Astrocyte (in vitro differentiated cells and primary cell): ENCODE measurements at places on chromosomes 1 and 21.

- no peak for DNase-seq
Measured at GRCh38 chr1:28058971-28059878, 29.2 kb downstream of the EYA3 start.

- DNase-seq = peak; percentile 61
Measured at GRCh38 chr21:36976882-36977651, 10.6 kb upstream of the HLCS start.

GRCh38 chr1:8378178-8378577, 60.3 kb downstream of the SLC45A1 start:
- DNase-seq = no peak

- DNase-seq = peak; percentile 84
Measured at GRCh38 chr1:232904566-232904965, 45.8 kb upstream of the NTPCR start.

GRCh38 chr1:220077887-220078286, 11.7 kb downstream of the BPNT1 start:
- no peak for DNase-seq

DNA sequence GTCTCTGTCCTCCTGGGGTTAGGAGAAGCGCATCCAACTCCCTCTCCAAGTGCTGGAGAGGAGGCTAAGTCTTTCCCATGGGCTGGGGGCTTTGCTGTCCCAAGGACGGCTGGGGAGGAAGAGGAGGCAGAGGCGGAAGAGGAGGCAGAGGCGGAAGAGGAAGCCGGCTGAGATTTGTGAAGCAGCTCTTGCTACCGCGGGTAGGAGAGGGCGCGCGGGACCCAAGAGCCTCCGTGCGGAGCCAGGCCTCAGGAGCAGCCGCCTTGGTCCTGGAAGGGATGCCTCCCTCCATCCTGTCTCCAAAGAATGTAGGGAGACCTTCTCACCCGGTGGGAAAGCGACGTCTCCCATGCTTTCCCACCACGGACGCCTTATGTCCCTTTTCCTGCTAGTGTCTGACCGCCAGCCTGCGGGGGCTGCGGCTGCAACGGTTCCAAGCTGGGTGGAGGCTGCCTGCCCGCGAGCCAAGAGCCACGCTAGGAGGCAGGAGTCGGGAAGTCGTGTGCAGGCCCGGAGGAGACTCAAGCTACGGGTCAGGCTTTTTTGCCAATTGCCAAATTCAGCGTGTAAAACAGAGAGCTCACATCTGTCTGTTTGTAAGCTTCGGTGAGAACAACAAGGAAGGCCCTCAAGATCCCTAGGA, 320.3 kb downstream of the FAM72C start:
- DNase-seq = no peak

- DNase-seq = no peak
Measured at GRCh38 chr21:17391811-17392340, 121.0 kb upstream of the CXADR start.

DNA sequence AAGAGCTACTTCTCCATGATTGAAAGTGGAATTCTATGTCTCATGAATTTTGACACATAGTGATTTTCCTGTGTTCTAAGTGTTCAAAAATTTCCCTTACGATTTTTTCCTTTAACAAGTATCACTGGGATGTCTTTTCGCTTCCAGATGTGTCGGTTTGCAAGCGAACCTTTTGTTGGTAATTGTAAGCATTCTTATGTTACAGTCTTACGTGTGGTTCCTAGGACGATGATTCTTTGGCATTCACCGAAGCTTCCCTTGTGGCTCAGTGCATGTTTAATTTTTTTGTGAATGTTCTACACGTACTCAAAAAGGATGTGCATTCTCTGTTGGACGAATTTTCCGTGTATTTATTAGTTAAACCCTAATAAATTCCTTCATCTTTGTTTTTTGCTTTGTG, 211.6 kb downstream of the CAMTA1 start:
- no peak for DNase-seq

DNA sequence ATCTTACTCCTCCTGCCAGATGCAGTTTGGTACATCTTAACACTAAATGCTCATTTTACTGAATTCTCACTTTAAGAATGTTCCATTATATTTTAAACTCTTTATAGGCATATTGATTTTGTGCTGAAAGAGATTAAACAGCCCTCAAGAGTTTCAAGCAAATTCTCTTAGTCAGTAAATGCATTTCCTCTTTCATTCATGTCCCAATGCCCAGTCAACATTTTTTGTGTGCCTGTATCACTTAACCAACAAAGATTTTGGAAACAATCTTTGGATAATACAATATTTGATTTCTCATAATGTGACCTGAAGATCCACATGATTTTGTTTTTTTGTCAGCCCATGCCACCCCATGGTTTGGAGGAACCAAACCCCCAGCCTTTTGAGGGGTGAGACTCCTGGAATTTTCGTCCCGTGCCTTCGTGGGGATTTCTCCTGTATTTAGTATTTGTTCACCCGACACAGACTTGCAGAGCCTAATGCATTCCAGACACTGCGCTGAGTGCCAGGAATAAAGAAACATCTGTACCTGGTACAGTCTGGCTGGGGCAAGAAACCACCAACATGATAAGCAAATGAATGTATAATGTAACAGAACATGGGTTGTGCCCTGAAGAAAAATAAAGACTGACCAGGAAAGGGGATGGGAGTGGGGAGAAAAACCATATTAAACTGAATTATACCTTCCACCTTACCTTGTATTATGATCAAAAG, 47.1 kb upstream of the ETS2 start:
- DNase-seq = no peak

DNA sequence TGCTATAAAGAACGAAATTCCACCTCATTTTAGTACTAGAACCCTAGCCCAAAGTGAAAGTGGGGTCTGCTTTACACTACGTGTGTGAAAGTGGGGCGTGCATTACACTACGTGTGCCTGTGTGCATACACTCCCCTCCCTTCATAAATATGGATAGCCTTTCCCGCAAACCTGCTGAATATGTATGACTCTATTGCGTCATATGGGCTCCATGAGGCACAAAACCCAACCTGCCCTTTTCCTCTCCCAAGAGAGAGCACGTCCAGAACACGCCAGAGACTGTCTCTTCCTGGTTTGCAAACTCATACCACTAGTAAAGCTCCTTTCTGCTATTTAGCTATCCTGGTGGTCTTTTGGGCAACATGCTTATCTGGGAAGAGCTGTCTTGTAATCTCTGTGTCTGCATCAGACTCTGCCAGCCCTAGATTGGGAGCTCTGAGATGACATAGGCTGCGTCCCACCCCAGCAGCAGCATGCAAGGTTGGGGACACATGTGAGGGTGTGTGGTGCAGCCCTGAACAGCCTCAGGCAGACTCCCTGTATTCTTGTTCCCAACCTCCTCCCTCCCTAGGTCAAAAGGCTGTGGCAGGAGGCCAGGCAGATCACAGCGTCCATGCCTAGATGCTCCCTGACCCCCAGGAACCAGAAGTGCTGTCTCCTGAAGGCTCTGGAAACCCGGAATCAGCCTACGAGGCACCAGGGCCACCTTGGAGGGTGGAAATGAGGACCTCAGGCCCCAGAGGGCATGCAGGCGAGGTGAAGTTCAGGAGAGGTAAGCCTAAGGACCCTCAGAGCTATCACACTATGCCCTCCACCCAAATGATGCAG, 12.3 kb upstream of the PADI1 start:
- peak; percentile 69 for DNase-seq

- DNase-seq = no peak
Measured at GRCh38 chr1:207870306-207871031, 40.5 kb downstream of the CD34 start.

GRCh38 chr21:45202889-45203288, 84.8 kb downstream of the POFUT2 start:
- no peak for DNase-seq

GRCh38 chr1:232764458-232765251, 40.6 kb upstream of the MAP10 start:
- DNase-seq = no peak

DNA sequence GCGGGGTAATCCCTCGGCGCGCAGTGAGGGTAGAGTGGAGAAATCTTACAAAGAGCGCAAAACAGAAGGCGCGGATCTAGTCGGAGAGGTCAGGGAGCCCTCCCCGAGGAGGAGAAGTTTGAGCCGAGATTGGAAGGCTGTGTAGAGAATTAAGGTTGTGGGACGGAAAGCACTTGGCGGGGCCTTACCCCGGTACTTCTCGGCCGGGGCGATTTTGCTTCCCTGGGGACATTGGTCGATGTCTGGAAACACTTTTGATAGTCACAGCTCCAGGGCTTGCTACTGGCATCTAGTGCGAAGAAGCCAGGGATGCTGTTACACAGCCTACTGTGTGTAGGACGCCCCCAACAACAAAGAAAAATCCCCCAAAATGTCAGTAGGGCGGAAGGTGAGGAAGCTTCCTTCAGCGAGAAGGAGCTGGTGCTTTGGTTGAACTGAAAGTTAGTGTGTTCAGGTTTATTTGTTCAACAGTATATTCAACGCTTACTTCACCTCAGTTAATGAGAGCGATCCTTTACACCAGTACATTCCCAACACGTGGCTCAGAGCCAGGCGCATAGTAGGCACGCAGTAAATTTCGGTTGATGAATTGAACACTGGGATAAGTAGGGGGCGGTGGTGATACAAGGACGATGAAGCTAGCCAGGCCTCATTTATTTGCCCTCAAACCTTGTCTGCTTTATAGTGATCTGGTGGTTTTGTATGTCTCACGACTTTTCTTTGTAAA, 807 bp downstream of the CEP85 start:
- DNase-seq = peak; percentile 27

GRCh38 chr1:226934483-226935237, 5.4 kb upstream of the COQ8A start:
- DNase-seq = no peak

- no peak for DNase-seq
Measured at GRCh38 chr1:110674337-110675059, at the start of gene KCNA3. Gene KCNA3, minus strand, starts transcription at chr1:110674940. Its CDS starts 131 bp downstream, at chr1:110674809.

GRCh38 chr1:25360596-25361581, 22.8 kb downstream of the TMEM50A start:
- peak; percentile 81 for DNase-seq

GRCh38 chr1:24089743-24090555, 22.0 kb downstream of the MYOM3 start:
- no peak for DNase-seq

DNA sequence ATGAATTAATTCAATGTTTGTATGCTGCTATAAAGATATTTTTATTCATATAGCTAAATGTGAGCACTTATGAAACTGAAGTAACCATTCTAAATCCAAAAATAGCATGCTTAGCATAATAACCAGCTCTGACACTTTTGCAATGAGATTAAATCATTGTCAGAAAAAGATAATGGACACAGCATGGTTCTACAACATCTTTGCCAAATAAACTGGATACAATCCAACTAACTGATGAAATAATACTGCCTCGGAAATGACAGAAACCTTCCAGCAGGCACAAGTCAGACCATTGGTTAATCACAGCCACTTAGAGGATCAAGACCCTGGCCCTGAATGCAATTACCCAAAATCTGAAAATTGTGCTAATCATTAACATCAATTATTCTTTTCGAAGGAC, 592.7 kb upstream of the ADGRL4 start:
- DNase-seq = no peak

GRCh38 chr1:13617108-13617507, 33.5 kb downstream of the PDPN start:
- DNase-seq = no peak

GRCh38 chr1:10960411-10961299, 51.8 kb upstream of the TARDBP start:
- peak; percentile 20 for DNase-seq

DNA sequence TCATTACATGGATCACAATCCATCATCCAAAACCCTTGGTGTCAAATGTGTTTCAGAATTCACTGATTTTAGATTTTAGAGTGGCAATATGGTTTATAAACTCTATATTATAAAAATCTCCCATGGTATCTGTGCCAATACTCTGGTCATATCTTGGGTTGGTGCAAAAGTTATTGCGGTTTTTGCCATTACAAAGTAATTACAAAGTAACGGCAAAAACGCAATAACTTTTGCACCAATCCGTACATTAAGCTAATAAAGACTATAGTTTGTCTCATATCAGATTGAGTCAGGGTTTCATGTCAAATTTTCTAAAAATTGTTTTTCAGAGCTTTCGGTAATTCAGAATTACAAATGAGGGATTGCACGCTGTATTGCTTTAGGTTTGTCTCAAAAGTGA, 23.4 kb upstream of the NTMT2 start:
- DNase-seq = no peak

GRCh38 chr21:34883491-34884271, 165.4 kb downstream of the RUNX1 start:
- DNase-seq = no peak

- no peak for DNase-seq
Measured at GRCh38 chr1:201218409-201218808, 27.8 kb downstream of the IGFN1 start.

GRCh38 chr1:42841010-42841409, 5.4 kb upstream of the ZNF691 start:
- no peak for DNase-seq

GRCh38 chr1:19074361-19074901, 118.0 kb upstream of the IFFO2 start:
- peak; percentile 32 for DNase-seq

DNA sequence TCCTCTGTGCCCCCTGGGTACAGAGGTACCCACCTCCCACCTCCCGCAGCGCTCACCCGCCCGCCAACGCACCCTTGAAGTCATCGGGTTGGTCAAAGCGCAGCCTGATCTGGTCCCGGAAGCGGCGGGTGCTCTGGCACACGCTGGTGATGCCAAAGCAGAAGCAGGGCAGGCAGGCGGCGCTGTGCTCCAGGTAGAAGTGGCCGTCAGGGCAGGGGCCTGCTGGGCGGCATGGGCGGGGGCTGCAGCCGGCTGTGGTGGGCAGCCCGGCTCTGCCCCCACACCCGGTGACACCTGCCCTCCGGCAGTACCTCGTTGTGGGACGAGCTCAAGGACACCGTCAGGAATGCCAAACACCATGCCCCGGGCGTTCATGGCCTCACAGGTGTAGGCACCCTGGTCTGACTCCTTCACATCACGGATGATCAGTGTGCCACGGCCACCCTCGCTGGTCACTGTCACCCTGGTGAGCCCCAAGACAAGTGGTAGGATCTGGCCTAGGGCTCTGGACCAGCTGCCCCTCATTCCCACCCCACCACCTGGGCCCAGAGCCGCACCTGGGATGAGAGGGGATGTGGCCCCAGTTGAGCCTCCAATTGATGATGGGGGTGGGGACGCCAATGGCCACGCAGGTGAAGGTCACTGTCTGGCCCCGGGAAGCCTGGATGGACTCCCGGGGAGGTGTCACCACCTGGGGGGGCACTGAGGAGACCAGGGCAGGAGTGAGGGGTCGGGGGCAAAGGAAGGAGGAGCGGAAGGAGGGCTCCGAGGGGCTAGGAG, 52.5 kb downstream of the HSPG2 start:
- DNase-seq = no peak

GRCh38 chr1:15153184-15153841, at the start of gene TMEM51:
Gene TMEM51, plus strand, starts transcription at chr1:15153747. Its CDS starts 61,341 bp downstream, at chr1:15215088.
- peak; percentile 56 for DNase-seq

DNA sequence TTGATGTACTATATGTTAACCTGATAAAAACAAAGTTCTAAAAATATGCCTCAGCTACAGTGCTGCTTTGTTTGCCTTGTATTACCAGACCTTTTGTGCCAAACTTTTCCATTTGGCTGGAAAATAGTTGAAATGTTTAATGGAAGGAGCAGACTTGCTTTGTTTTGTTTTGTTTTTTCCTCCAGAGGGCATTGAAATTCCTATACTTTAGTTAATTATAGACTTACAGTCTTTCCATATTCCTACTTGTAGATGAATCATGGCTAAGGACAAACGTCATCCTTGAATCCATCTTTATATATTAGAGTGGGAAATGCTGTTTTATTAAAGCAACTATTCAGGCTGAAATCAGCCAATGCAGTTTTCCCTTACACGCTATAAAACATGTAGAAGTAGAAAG, 6.7 kb downstream of the CAP1 start:
- no peak for DNase-seq
